MCF 10A (cell line): ENCODE measurements at places on chromosomes 13 and 19. TPM values are rescaled to one million over a fixed set of nuclear protein-coding genes. Genes with fewer than 3 reads are reported as not detected.
A peak's percentile ranks its signal among the peaks of the same experiment; 100 is the strongest.

DNA sequence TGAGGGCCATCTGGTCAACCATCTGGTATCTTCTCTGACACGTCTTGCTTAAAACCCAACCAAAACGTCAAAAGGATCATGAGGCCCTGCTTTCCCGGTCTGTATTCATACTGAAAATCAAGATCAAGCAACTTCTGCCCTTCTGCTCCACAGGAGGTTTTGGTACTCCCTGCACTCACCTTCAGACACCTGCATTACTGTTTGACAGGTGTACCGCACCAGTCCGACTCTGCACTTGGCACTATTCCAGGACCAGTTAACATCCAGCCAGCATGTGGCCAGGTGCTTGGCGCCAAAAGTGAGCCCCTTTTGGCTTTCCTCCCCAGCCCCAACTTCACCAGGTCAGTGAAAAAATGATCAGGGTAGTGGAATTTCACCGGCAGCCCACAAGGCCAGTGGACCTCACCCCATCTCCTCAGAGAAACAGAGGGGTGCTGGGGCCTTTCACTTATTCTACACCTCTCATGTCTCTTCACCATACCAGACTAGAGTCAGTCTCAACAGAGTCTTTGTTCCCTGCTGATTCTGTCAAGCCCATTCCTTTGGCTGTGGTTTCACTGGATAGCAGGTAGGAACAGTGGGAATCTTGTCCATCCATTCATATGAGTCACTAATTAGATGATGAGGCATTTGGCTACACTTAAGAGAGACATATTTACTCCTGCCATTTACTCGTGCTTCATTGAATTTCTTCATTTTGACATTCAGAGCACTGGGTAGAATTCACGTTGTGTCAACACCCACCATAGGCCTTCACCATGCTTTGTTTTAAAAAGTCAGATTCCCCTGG, 85.3 kb downstream of the ZNF726 start:
- H3K4me1 ChIP-seq, result no peaks in the 10 kb centered on the region
- H3K27me3 ChIP-seq, result no peaks in the 10 kb centered on the region

DNA sequence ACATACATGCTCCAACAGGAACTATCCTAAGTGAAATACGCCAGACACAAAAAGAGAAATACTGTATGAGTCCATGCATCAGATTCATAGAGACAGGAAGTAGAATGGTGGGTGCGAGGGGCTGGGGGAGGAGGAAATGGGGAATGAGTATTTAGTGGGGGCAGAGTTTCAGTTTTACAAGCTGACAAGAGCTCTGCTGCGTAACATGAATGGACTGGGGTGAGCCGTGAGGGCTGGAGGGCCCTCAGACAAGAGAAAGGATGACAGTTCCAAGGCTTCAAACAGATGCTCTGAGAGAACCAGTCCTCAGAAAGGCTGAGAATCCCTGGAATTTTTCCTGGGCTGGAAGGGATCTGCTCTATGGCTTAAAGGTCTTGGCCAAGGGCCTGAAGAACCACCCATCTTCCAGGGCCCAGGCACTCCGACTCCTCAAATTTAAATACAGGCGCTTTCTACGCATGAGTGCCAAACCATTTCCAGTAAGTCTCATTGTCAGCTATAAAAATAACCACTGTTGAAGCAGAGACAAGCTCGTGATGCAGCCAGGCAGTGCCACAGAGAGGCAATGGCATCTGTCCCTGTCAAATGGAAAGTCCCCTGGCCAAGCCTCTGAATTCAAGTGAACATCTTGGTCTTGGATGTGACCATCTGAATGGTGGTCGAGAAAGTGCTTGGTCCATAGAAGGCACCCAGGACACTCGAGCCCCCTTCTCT, 17.5 kb downstream of the KLF2 start:
- no peak overlapping the region for H3K4me3 ChIP-seq
- no peaks in the 10 kb centered on the region for H3K27me3 ChIP-seq
- DNase-seq, result no peak
- H3K27ac ChIP-seq, result no peak overlapping the region

The NCR1 gene
- total RNA-seq, result not detected in 2 replicates

GRCh38 chr13:52085421-52085820, 43.5 kb downstream of the NEK5 start:
- H3K27me3 ChIP-seq, result no peaks in the 10 kb centered on the region
- no peak overlapping the region for H3K4me3 ChIP-seq
- no peaks in the 10 kb centered on the region for H3K36me3 ChIP-seq
- H3K4me1 ChIP-seq, result peaks cover 9% of the 10 kb centered on the region
- peak; percentile 30 for DNase-seq

GRCh38 chr13:110546926-110547325, 14.6 kb downstream of the RAB20 start:
- no peaks in the 10 kb centered on the region for H3K27me3 ChIP-seq
- H3K36me3 ChIP-seq, result peaks cover 6% of the 10 kb centered on the region
- H3K4me3 ChIP-seq, result no peak overlapping the region
- peaks cover 8% of the 10 kb centered on the region for H3K4me1 ChIP-seq
- H3K27ac ChIP-seq, result peak overlapping the region; percentile 6

GRCh38 chr19:38265213-38265861, 964 bp downstream of the SPINT2 start:
- peak overlapping the region; percentile 78 for H3K4me3 ChIP-seq
- peaks cover 5% of the 10 kb centered on the region for H3K36me3 ChIP-seq
- H3K27me3 ChIP-seq, result no peaks in the 10 kb centered on the region
- peak; percentile 54 for DNase-seq
- peak overlapping the region; percentile 89 for H3K27ac ChIP-seq

DNA sequence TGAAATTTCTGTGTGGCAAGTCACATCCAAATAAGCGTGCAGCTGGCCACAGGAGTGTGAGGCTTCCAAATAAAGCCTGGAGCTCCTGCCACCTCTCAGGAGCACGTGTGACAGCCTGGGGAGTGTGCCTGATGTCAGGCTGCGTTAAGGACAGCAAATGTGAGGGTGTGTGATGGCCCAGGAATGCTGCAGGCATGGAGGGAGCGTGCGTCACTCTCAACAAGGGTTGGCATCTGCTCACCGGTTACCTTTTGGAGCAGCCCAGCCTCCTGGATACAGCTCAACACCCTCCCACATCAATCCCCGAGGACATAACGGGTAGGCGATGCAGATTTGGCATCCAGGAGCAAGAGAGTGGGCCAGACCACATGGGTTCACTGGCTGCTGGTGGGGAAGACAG, 19.0 kb downstream of the NUMBL start:
- no peak overlapping the region for H3K4me3 ChIP-seq
- no peaks in the 10 kb centered on the region for H3K27me3 ChIP-seq
- no peak overlapping the region for H3K27ac ChIP-seq

DNA sequence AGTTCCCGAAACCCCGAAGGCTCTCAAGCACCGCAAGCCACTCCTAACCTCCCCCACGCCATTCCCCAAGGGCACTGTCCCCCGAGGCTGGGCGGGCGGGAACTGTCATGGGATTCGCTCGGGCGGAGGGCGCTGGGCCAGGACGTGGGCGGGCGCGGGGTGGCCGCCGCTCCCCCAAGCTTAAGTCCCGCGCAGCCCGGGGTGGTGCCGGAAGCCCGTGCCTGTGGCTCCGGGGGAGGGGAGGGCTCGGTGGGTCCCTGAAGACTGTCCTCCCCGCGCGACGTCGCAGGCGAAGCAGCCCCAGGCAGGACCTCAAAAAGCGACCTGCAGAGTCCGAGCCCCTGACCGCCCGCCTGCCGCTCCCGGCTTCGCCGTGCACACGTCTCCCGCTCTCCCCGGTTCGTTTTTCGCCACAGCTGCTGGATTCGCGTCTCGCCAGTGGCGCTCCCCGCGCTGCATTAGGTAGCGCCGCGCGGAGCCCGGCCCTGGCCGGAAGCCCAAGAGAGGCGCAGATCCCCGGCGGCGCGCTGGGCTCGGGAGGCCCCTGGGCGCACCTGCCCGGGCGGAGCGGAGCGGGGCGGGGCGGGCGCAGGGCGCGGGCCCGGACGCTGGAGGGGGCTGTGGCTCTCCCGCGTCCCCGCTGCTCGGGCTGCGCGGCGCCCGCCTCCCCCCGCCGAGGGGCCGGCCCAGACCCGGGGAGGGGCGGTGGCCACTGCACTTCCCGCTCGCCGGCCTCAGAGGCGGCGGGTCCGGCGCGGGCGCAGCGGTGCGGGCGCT, at the start of gene FARP1:
FARP1 (plus strand) TSS at position 715 of the 777 bp plus-strand sequence. CDS start 70,149 bp downstream, outside the sequence.
- DNase-seq, result peak; percentile 70
- peaks cover 12% of the 10 kb centered on the region for H3K27me3 ChIP-seq
- peak within 1 kb of the TSS; percentile 46 for H3K27ac ChIP-seq
- H3K4me3 ChIP-seq, result peak within 1 kb of the TSS; percentile 76

- H3K4me1 ChIP-seq, result peaks cover 5% of the 10 kb centered on the region
- DNase-seq, result peak; percentile 95
- H3K27ac ChIP-seq, result peak overlapping the region; percentile 64
- no peaks in the 10 kb centered on the region for H3K27me3 ChIP-seq
- peaks cover 5% of the 10 kb centered on the region for H3K36me3 ChIP-seq
These were observed 93.7 kb downstream of the FRY start for GRCh38 chr13:32125221-32125689.

DNA sequence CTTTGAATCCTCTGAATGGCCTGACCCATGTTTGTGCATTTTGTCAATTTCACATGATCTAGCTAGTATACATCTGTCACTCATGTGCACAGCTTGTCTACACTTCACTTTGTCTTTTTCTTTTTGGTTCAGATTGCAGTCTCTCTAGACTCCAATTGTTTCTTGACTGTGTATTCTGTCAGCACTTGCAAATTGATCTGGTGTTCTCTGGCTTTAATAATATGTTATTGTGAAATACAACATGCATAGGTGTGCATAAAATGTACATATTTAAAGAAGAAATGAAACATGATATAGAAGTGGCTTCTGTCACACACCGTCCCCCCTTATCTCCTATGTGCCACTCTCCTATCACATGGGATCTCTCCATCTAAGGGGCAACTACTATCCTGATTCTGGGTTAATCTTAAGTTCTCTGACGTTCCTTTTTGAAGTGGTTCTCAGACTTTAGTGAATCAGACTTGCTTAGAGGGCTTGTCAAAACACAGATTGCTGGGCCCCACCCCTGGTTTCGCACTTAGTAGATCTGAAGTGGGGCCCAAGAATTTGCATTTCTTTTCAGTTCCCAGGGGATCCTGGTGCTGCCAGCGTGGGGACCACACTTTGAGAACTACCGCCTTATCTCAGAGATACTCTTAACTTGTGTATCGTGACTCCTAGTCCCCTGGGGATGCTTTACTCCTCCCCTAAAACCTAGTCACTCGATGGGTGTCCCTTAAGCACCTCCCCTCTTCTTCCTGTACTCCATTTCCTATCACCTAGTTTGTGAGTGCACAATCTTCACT, 5.8 kb downstream of the KRTDAP start:
- no peak overlapping the region for H3K27ac ChIP-seq
- no peaks in the 10 kb centered on the region for H3K4me1 ChIP-seq
- H3K27me3 ChIP-seq, result peaks cover 55% of the 10 kb centered on the region
- H3K36me3 ChIP-seq, result peaks cover 6% of the 10 kb centered on the region

The STOML3 gene
- not detected in 2 replicates for total RNA-seq

- no peaks in the 10 kb centered on the region for H3K27me3 ChIP-seq
- peaks cover 8% of the 10 kb centered on the region for H3K4me1 ChIP-seq
- DNase-seq, result no peak
These were observed 21.3 kb upstream of the SLC1A5 start for GRCh38 chr19:46809534-46810272.

GRCh38 chr13:27921421-27921960, 1.7 kb downstream of the PDX1 start:
- no peak overlapping the region for H3K27ac ChIP-seq
- H3K4me1 ChIP-seq, result peaks cover 4% of the 10 kb centered on the region
- no peaks in the 10 kb centered on the region for H3K36me3 ChIP-seq

DNA sequence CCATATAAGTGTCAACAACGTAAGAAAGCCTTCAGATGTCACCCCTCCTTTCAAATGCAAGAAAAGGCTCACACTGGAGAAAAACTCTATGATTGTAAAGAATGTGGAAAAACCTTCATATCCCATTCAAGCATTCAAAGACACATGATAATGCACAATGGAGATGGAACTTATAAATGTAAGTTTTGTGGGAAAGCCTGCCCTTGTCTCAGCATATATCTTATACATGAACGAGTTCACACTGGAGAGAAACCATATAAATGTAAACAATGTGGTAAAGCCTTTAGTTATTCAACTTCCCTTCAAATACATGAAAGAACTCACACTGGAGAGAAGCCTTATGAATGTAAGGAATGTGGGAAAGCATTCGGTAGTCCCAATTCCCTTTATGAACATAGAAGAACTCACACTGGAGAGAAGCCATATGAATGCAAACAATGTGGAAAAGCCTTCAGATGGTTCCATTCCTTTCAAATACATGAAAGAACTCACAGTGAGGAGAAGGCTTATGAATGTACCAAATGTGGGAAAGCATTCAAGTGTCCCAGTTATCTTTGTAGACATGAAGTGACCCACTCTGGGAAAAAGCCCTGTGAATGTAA, 11.1 kb downstream of the ZNF844 start:
- H3K36me3 ChIP-seq, result no peaks in the 10 kb centered on the region
- H3K4me1 ChIP-seq, result no peaks in the 10 kb centered on the region
- no peak for DNase-seq
- H3K27ac ChIP-seq, result no peak overlapping the region

- H3K27ac ChIP-seq, result no peak overlapping the region
- DNase-seq, result no peak
- no peaks in the 10 kb centered on the region for H3K27me3 ChIP-seq
- H3K4me3 ChIP-seq, result no peak overlapping the region
These were observed 7.2 kb downstream of the HNRNPL start for GRCh38 chr19:38842439-38843174.

DNA sequence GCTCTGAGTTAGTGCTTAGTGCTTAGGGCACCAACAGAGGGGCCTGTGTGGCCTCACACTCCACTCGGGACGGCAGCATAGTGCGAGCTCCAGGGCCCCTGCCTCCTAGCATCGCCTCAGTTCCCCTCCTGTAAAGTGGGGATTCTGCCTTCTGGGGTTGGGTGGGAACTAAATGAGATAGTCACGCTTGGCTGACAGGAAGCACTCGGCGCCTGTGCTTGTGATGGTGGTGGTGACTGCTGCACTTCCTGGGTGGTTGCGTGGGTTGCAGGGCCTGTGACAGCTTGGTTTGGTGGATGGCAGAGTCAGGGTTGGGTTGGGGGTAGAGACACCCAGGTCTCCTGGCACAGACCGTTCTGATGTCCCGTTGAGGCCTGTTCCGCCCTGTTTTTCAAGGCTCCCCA, 7.7 kb downstream of the PLEKHF1 start:
- H3K4me3 ChIP-seq, result no peak overlapping the region
- H3K4me1 ChIP-seq, result peaks cover 18% of the 10 kb centered on the region
- H3K27ac ChIP-seq, result no peak overlapping the region

The OR7G2 gene
- total RNA-seq, result not detected in 2 replicates

DNA sequence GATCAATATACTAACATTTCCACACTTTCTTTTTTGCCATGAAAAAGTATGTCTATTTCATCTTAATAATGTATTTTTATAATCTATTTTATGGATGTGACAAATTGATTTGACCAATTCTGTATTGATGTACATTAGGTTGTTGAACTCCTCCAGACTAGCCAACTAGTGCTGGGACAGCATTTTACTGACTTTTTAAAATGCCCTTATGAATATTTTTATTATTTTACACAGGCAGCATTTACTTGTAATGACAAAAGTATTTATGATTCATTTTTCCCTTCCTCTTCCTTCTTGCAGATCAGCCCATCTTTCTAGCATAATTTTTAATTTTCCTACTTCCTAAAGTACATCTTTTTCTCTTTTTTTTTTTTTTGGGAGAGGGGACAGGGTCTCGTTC, 918 bp upstream of the FUZ start:
- DNase-seq, result no peak
- peak overlapping the region; percentile 92 for H3K4me3 ChIP-seq
- H3K36me3 ChIP-seq, result peaks cover 17% of the 10 kb centered on the region
- H3K4me1 ChIP-seq, result peaks cover 10% of the 10 kb centered on the region
- H3K27me3 ChIP-seq, result no peaks in the 10 kb centered on the region
